ENCODE measurements at places on chromosomes 3 and 15.

- DNase-seq = peak; percentile 21
Observed at GRCh38 chr15:48031973-48032372, 88.8 kb upstream of the SLC24A5 start.

DNA sequence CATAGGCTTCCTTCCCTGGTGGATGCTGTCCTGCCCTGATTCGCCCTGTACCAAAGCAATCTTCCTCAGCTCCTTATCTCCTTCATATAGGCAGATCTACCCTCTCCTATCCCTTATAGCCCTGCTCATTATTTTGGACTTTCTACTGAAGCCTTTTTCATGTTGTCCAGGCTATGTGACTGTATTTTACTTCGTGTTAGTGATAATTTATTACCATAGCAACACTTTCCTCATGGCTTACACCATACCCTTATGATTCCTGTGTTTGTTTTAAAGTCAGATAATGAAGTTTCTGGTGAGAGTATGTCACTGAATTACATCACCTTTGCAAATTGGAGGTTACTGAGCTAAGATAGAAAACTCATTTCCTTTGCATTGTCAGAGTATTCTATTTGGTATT is 352.6 kb downstream of the NLGN1 start:
- DNase-seq = no peak

DNA sequence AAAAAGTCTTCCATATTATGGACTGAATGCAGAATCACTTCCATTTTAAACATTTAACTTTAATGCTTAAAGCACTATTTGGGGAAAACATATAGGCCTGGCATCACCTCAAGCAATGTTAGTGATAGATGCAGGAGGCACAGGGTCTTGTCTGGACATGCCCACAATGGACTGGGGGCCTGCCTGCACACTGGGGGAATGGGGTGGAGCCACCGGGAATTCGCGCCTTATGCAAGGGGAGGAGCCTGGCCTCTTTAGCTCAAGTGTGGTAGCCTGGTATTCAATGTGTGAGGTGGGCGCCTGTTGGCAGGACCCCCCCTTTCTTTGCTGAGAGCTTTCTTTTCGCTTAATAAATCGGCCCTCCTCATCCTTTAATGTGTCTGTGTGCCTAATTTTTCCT is 29.9 kb downstream of the ACKR4 start:
- peak; percentile 3 for DNase-seq

GRCh38 chr15:29795610-29796009 is 26.7 kb downstream of the TJP1 start:
- DNase-seq = no peak

- no peak for DNase-seq
Observed at GRCh38 chr3:46918202-46918601, 40.7 kb downstream of the PTH1R start.

GRCh38 chr3:123749711-123750110 is 134.4 kb downstream of the MYLK start:
- DNase-seq = no peak

DNA sequence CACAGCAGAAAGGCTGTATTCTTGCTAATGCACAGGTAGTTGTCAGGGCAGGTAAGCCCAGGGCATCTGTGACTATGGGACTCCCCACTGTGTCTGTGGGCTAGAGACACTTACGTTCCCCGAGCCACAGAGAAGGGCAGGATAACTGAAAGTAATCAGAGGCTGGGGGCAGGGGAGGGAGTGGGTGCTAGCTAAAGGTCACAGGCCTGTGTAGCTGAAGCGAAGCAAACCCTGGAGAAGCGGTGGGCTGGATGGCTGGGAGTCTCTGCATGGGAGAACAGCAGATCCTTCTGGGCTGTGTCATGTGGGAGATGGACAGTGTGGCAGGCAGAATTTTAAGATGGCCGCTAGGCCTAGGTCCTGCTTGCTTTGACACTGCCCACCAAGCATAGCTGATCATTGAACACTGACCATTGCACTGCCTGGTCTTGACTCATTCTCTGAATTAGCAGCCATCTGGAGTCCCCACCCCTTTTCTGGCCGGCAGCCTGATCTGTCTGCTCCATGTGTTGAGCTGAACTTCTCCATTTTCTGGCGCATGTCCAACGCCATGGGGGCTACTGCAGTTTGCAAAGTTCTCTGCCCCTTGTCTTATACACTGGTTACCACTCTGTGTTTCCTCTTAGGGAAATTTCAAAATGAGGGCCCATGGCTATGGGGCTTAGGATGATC is 110.0 kb downstream of the DGKG start:
- no peak for DNase-seq

DNA sequence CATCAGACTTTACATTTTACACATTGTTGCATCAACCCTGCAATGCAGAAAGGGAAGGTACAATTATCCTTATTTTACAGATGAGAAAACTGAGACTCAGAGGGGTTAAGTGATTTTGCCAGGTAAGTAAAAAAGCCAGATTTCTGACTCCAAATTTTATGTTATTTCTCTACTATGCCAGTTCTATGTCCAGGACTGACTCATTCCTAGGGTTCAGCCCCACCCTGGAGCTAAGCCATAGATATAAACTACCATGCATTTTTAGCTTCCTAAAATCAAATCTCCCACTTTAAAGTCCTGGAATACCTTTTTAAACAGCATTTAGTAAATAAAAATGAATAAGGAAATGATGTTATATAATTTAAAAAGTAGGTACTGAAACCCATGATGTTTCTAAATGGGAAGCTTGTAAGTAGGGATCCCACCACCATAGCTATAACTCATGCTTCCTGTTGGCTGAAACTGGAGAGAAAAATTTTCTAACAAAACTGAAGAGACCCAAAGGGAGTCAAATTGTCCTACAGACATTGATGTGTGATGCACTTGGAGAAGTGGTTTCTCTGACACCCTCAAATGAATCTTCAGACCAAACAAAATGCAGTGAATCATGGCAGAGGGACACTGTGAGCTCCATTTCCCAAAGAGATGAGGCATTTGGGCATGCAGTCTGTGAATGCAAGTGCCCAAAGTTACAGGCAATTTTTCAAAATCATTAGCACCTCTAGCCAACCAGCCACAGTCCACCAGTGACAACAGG is 301.7 kb upstream of the UMPS start:
- DNase-seq = no peak

- DNase-seq = no peak
Observed at GRCh38 chr3:123547881-123548519, 36.9 kb downstream of the HACD2 start.

DNA sequence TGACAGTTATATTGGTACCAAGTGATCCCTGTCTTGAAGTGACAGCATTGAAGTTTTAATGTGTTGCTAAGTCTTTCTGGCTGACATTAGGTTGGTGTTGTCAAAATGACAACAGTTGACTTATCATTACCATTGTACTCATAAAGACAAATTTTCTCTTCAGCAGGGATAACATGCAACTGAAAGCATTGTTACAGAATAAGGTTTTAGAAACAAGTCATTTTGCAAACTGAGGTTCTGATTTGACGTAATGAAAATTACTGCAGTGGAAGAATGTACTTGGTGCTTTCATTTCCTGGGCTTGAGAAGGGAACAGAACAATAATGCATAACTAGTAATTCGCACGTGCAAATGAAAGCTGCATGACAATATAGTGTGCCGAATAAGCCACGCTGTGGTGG is 75.1 kb downstream of the MOBP start:
- DNase-seq = no peak

Measured in NCI-H146 (cell line).